LoVo (cell line): ENCODE measurements at places on chromosomes 4 and X.
A peak's percentile ranks its signal among the peaks of the same experiment; 100 is the strongest.

GRCh38 chr4:40316782-40317635 is 18.1 kb upstream of the CHRNA9 start:
- DNase-seq: peak; percentile 79

DNA sequence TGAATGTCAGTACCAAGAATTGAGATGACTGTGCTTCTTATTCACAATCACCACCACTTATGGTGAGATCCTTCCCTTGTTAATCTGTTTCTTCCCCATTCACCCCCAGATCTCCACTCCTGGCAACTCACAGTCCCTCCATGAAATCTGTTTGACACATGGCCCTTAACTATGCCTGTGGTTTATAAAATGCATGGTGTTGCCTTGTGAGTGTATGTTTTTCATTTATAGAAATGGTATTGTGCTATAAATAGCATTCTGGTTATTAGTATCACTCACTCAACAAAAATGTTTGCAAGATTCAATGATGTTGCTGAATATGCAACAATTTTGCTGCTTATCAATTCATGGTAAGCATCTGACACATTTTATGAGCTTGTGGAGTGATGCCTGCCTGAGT is 131.0 kb downstream of the PRKX start:
- no peak for DNase-seq

DNA sequence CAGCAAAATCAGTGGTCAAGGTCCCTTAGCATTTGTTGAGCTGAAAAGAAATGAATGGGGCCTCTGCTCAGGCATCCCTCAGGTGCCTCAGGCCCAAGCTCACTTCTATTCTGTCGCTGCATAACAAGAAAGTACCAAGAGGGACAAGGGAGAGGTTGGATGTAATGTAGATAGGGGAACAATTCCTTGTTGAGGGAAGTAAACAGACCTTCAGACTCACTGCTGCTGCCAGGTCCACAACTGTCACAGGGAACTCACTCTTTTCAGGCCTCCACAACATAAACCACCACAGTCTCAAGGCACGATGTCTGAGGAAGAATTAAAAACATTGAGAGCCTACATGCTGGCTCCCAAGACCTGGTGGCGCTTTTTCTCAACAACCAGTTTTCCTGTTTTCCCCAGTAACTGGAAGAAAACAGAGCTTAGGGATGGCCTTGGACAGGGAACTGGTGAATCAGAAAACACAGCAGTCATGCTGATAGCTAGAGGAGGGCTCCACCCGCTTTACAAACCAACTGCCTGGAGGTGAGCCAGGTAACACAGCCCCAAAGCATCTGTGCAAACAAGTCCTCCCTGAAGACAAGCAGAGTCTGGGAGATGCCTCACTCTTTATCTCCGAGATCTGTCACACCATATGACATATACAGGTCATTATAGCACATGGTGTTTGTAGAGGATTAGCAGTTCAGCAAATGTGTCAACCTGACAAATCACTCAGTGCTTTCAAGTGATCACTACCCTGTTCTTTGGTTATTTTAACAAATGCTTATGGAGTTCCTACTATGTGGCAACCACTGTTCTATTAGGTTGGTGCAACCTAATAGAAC is 14.3 kb upstream of the AWAT1 start:
- peak; percentile 32 for DNase-seq

- DNase-seq: no peak
Observed at GRCh38 chr4:23476515-23477090, 413.2 kb downstream of the PPARGC1A start.

- peak; percentile 60 for DNase-seq
Observed at GRCh38 chr4:150664935-150665334, 83.0 kb downstream of the MAB21L2 start.
